Tongue (tissue), 3 donors: ENCODE measurements at places on chromosomes 1 and 21. TPM values are rescaled to one million over a fixed set of nuclear protein-coding genes. Genes with fewer than 3 reads are reported as not detected.

ZCCHC17 gene
- total RNA-seq, result 19.1 TPM

INKA2 gene
- 17.7 TPM for total RNA-seq

SHISAL2A gene
- total RNA-seq, result not detected

TMEM200B gene
- 11.0 TPM for total RNA-seq
